Gastrocnemius medialis (tissue), 4 donors: ENCODE measurements at places on chromosomes 7 and 10. TPM values are rescaled to one million over a fixed set of nuclear protein-coding genes. Genes with fewer than 3 reads are reported as not detected.

GRCh38 chr10:69968830-69969229, 83.8 kb upstream of the MACROH2A2 start:
- DNase-seq, result no peak
- no peak overlapping the region for H3K27ac ChIP-seq
- no peaks in the 10 kb centered on the region for H3K4me1 ChIP-seq
- H3K4me3 ChIP-seq, result no peak overlapping the region
- H3K36me3 ChIP-seq, result no peaks in the 10 kb centered on the region

GRCh38 chr10:128147064-128147463, 20.8 kb upstream of the MKI67 start:
- peaks cover 6% of the 10 kb centered on the region for H3K27me3 ChIP-seq
- H3K36me3 ChIP-seq, result no peaks in the 10 kb centered on the region
- no peak overlapping the region for H3K4me3 ChIP-seq
- H3K4me1 ChIP-seq, result no peaks in the 10 kb centered on the region
- no peak for DNase-seq

GRCh38 chr7:94301024-94301586, 93.6 kb upstream of the COL1A2 start:
- no peaks in the 10 kb centered on the region for H3K36me3 ChIP-seq
- H3K27ac ChIP-seq, result peak overlapping the region; percentile 60
- H3K4me1 ChIP-seq, result peaks cover 4% of the 10 kb centered on the region
- no peaks in the 10 kb centered on the region for H3K27me3 ChIP-seq
- DNase-seq, result peak; percentile 53

Gene SPDYE2
- not detected for total RNA-seq

Gene GRID1
- total RNA-seq, result 0.36 TPM

DNA sequence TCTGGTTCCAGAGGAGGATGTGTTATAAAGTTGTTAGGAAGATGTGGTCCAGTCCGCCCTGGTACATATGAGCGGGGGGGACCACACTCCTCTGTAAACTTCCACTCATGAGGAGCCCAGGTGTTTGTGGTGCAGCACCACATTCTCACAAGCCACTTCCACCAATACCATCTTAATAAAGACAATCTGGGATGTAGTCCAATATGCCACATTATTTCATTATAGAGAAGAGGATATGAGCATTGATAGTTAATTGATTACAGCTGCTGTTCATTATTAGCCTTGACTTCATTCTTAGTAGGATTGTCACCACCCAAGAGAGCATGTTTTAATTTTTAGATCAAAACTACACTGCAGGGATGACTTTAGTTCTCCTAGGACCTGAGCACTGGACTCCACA, 40.5 kb downstream of the ERCC6 start:
- H3K4me3 ChIP-seq, result no peak overlapping the region
- H3K27ac ChIP-seq, result no peak overlapping the region
- H3K4me1 ChIP-seq, result peaks cover 12% of the 10 kb centered on the region
- DNase-seq, result no peak
- H3K36me3 ChIP-seq, result no peaks in the 10 kb centered on the region
- no peaks in the 10 kb centered on the region for H3K27me3 ChIP-seq

Gene STEAP1B
- total RNA-seq, result 0.61 TPM

DNA sequence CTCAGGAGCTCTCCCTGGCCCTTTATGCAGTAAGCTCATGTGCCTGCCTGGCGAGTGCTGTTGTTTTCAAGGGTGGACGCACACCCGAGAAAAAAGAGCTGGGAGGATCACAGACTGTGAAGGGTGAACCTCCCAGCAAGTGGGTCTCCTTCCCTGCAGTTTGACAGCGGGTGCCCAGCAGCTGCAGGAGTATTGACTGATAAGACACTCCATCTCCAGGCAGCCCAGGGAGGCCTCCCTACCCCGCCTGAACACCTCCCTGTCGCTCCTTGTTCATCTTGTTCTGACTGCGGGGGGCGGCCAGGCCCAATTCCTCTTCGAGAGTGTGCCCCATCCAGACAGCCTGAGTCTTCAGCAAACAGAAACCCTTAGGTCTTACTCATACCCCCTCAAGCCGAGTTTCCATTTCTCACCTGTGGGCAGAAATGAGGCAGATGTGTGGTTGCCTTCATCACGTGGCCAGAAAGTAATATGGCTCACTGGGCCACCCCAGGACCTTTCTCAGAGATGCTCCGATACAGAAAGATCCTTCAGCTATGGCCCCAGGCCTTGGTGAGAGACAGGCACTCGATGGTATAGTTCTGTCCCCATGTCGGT, 17.2 kb downstream of the MDH2 start:
- H3K27ac ChIP-seq, result no peak overlapping the region
- H3K27me3 ChIP-seq, result no peaks in the 10 kb centered on the region
- no peak overlapping the region for H3K4me3 ChIP-seq
- H3K36me3 ChIP-seq, result peaks cover 75% of the 10 kb centered on the region

Gene AASS
- total RNA-seq, result 7.5 TPM

Gene TMEM229A
- not detected for total RNA-seq

DNA sequence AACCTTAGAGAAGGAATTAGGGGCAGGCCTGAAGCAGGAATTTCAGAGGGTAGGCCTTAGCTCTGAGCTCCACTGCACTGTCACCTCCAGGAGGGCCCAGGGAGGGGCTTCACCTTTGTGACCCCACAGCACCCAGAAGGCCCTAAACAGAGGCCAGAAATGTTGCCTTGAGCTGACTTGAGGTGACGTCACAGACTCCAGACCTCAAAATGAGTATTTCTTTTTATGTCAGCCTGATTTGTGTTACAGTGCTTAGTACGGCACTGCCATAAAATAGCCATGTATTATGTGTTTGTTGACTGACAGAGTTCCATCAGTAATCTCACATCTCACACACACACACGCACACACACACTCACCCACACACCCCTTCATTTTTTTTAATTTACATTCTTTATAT, 211.2 kb downstream of the CCDC3 start:
- DNase-seq, result no peak
- no peaks in the 10 kb centered on the region for H3K27me3 ChIP-seq
- no peak overlapping the region for H3K27ac ChIP-seq
- no peaks in the 10 kb centered on the region for H3K4me1 ChIP-seq
- H3K36me3 ChIP-seq, result no peaks in the 10 kb centered on the region

Gene SKIDA1
- total RNA-seq, result 0.09 TPM

Gene AEBP1
- 9.5 TPM for total RNA-seq

GRCh38 chr7:30852308-30852684, 59.4 kb upstream of the AQP1 start:
- H3K27me3 ChIP-seq, result no peaks in the 10 kb centered on the region
- H3K36me3 ChIP-seq, result no peaks in the 10 kb centered on the region
- no peak overlapping the region for H3K4me3 ChIP-seq

Gene SKAP2
- total RNA-seq, result 23.5 TPM

- H3K4me1 ChIP-seq, result peaks cover 33% of the 10 kb centered on the region
- H3K27ac ChIP-seq, result peak overlapping the region; percentile 98
- no peak for DNase-seq
- no peaks in the 10 kb centered on the region for H3K27me3 ChIP-seq
Observed at GRCh38 chr10:103916876-103917275, 1.1 kb downstream of the STN1 start.

GRCh38 chr10:104892879-104893617, 252.0 kb downstream of the SORCS3 start:
- H3K27ac ChIP-seq, result no peak overlapping the region
- no peak for DNase-seq
- H3K4me3 ChIP-seq, result no peak overlapping the region

- peak; percentile 44 for DNase-seq
- H3K4me1 ChIP-seq, result peaks cover 9% of the 10 kb centered on the region
- no peak overlapping the region for H3K4me3 ChIP-seq
- no peaks in the 10 kb centered on the region for H3K36me3 ChIP-seq
Observed at GRCh38 chr10:86017841-86018734, 348.5 kb downstream of the GRID1 start.

- H3K27ac ChIP-seq, result no peak overlapping the region
- no peak for DNase-seq
- H3K27me3 ChIP-seq, result no peaks in the 10 kb centered on the region
- H3K4me3 ChIP-seq, result no peak overlapping the region
- no peaks in the 10 kb centered on the region for H3K36me3 ChIP-seq
- H3K4me1 ChIP-seq, result no peaks in the 10 kb centered on the region
Observed at GRCh38 chr10:9561821-9562505, 1455.7 kb upstream of the CELF2 start.

DNA sequence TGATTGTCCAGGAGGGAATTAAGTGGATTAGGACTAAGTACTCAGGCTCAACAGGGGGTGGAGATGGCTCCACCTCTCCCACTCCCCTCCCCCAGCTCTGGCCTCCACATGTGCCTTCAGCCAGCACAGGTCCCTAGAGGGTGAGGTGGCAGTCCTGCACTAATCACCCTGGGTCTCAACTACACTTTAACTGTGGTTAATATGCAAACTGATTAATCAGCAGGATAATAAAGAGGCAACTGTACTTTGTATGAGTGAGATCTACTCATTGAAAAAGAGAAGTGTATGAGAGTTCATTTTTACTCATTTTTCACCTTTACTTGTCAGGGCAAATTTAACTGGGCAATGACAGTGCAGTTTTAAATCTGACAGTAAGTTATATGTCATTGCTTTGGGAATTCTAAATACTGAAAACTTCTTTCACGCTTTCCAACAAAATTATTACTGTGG, 223.8 kb upstream of the CCDC6 start:
- H3K27ac ChIP-seq, result peak overlapping the region; percentile 41
- H3K4me3 ChIP-seq, result no peak overlapping the region
- no peak for DNase-seq

DNA sequence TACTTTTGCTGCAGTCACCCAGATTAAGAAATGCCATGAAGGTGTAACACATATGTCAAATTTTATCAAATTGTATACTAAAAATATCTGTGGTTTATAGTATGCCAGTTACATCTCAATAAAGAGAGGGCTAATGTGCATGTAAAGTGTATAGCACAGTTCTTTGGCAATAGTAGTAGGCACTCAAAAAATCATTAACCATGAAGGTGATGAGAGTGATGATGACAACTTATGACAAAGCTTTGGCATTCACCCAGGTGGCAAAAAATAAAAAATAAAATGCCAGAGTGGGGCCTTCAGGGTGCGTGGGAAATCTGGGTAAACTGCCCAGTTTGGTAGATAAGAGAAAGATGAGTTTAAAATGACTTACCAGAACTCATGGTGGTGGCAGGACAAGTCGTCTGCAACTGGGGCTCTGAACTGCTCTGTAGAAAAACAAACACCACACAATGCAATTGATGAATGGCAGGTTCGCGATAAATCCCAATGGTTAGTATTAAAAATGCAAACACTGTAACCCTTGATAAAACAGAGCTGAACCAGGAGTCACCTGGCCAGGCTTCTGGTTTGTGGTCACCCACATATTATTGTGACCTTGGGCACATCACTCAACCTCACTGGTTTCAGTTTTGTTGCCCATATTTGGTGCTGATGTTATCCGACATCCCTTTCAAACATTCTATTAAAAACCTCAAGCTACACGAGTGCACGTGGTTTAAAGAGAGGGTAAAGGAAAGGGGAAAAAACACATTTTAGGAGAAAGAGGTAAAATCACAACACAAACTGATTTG, 120.2 kb downstream of the SORBS1 start:
- H3K4me1 ChIP-seq, result peaks cover 44% of the 10 kb centered on the region
- no peaks in the 10 kb centered on the region for H3K27me3 ChIP-seq
- H3K27ac ChIP-seq, result peak overlapping the region; percentile 43

DNA sequence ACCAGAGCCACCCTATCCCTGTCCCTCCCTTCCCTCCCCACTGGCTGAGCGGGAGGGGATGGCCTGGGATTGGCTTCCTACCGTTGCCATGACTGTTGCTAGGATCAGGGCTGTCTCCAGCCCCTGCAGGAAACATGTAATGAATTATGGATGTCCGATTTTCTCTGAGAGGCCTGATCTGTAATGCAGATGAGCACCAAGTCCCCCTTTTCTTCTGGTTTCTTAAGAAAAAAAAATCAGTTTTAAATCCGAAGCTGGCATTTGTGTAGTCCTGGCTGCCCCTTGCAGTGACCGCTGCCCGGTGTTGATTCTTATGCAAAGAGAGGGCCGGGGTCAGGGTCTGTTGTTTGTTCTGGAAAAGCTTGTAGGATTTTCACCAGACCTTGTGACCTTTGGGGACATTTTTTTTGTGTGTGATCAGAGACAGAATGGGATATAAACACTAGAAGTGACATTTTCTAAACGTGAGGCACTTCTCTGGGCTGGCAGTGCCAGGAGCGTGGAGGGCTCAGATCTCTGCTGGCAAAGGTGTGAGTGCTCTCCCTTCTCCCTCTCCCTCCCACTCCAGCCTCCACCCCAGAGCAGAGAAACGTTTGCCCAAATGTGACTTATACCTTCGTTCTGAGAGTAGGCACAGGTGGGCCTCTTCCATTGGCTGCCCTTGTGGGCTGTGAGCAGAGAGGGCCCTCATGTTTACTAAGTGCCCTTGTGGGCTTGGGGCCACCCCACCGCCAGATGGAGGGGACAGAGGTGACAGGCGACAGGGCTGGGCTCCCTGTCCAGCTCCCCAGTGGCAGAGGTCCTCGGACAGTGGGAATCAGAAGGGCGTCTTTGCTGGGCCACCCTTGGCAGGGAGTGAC, 127.5 kb downstream of the DNAJB6 start:
- no peaks in the 10 kb centered on the region for H3K36me3 ChIP-seq
- H3K27me3 ChIP-seq, result peaks cover 13% of the 10 kb centered on the region
- DNase-seq, result no peak
- H3K4me3 ChIP-seq, result no peak overlapping the region
- H3K4me1 ChIP-seq, result no peaks in the 10 kb centered on the region
- H3K27ac ChIP-seq, result no peak overlapping the region

DNA sequence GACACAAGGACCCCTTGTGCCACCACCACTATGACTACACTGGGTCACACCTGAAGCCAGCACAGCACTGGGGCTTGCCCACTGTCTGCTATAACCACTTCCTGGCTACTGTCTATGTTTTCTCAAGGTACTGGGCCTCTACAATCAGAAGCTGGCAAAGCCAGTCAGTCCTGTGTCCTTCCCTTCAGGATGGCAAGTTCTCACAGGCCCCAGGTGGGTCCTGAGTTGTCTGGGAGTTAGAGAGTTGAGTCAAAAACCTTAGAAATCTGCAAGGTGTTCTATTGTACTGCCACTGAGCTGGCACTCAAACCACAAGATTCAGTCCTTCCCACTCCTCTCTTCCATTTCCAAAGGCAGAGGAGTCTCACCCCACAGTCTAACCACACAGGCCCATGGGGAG, 705.5 kb downstream of the IPMK start:
- no peaks in the 10 kb centered on the region for H3K36me3 ChIP-seq
- no peak overlapping the region for H3K4me3 ChIP-seq
- DNase-seq, result no peak
- H3K27me3 ChIP-seq, result no peaks in the 10 kb centered on the region

DNA sequence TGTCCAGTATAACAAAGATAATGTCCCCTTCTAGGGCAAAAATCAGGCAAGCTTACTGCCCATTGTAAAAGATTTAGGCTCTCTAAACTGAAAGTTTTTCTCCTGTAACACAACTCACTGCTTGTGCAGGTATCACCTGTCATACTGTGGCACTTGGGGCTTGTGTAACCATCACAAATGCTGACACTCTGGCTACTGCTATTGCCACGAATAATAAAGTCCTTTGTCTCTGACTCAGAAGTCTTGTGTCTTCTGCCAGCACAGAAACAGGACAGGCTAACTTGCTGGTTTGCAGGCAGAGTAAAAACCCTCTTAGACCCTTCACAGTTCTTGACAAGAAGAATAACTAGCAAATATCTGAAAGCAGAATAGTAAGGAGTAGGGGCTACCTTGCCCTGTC, 273.9 kb downstream of the RPS24 start:
- no peak overlapping the region for H3K4me3 ChIP-seq
- no peak overlapping the region for H3K27ac ChIP-seq
- DNase-seq, result no peak
